ENCODE measurements at places on chromosomes 4 and X.
A peak's percentile ranks its signal among the peaks of the same experiment; 100 is the strongest.

DNA sequence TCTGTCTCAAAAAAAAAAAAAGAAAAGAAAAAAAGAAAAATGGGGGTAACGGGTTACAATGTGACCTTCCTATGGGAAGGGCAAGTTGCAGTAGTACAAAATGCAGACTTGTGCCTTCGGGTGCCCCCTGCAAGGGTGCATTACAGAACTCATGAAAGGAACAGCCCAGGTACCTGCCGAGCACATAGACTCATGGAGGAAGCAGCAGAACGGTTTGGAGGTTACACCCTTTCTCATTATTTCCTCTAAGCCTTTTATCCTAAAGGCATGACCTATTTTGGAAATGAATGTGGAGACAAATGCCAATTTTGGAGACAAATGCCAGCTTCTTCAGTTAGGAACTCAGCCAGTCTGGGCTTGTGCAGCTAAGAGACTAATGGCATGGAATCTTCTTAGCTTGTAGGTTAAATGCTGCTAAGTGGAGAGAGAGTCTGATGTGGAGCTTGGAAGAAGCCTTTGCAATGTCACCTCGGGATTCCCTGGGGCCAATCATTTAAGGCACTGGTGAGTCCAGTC, 44.1 kb upstream of the PRKX start:
- no peak for DNase-seq

GRCh38 chr4:144851948-144852347, 206.0 kb downstream of the HHIP start:
- no peak for DNase-seq

DNA sequence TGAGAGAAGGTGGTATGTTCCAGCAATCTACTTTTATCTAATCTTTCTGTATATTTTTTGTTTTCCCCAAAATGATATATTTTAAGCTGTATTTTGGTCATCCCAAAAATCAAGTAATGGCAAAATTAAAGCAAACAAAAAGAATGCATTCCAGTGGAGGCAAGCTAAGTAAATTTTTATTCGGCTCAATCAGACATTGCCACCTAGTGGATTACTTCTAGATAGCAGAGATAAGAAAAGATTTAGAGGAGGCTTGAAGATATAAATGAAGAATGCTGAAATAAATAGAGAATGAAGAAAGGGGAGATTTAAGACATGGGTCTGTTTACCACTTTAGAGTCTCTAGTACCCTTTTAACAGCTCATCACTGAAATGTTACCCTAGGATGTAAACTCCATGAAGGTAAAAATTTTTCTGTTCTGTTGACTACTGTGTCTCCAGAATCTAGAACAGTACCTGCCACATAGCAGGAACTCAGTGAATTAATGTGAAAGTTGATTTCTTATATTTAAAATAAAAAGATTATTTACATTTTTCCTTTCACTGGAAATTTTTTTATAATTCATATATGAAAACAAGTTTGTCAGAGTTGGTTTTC, 110.9 kb upstream of the ANK2 start:
- no peak for DNase-seq

GRCh38 chr4:153520801-153521329, 54.7 kb downstream of the TMEM131L start:
- DNase-seq, result no peak

- no peak for DNase-seq
Observed at GRCh38 chr4:8854931-8855330, 16.7 kb downstream of the HMX1 start.

GRCh38 chrX:95076449-95076848, 1402.4 kb downstream of the FAM133A start:
- no peak for DNase-seq

- peak; percentile 96 for DNase-seq
Observed at GRCh38 chr4:53377319-53378170, at the start of gene FIP1L1. Gene FIP1L1 (plus strand): TSS chr4:53377641. CDS start chr4:53377839, 198 bp downstream.

GRCh38 chrX:10739426-10739825, 119.0 kb upstream of the MID1 start:
- no peak for DNase-seq

DNA sequence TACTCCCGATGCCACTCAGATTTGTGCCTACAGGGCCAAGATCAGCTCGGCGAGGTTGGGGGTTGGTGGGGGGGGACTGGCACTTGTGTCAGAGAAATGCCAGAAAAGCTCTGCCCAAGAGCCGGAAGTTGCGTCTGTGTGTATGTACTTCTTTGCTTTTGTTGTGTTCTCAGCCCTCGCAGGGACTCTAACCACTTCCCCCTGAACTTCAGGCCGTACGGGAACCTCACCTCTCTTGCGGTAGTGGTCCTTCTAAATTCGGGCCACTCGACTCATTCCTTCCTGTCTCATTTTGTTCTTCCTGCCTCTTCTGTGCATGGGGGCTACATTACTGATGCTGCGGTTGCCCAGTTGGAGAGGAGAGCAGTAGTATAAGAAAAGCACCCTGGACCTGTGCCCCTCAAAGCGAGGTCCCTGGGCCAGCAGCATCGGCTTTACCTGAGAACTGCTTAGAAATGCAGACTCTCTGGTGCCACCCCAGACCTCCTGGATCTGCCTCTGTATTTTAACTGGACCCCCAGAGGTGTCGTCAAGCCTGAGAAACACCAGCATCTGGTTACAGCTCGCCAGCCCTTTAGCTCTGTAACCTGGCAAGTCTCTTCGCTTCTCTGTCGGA, 146.3 kb upstream of the RPS6KA3 start:
- DNase-seq, result peak; percentile 74

- no peak for DNase-seq
Observed at GRCh38 chr4:127138586-127138985, 494.2 kb upstream of the INTU start.

GRCh38 chr4:90792696-90793095, 665.5 kb downstream of the CCSER1 start:
- DNase-seq, result no peak

DNA sequence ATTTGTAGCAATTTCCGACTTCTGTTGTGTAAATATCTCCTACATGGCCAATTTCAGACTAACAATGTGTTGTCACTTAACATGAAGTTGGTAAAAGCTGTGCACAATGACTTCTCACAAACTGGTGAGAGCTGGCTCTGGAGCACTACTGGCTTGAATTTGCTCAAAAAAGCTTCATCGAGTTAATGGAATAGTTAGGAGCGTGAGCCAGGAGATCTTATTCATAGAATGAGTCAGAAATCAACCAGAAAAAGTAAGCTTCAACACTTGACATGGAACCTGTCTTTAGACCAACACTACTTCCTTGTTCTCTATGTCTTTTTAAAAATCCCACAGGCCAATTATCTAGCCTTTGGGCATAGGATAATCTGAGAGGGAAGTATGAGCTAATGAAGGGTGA, 7.9 kb upstream of the CHRDL1 start:
- DNase-seq, result no peak

DNA sequence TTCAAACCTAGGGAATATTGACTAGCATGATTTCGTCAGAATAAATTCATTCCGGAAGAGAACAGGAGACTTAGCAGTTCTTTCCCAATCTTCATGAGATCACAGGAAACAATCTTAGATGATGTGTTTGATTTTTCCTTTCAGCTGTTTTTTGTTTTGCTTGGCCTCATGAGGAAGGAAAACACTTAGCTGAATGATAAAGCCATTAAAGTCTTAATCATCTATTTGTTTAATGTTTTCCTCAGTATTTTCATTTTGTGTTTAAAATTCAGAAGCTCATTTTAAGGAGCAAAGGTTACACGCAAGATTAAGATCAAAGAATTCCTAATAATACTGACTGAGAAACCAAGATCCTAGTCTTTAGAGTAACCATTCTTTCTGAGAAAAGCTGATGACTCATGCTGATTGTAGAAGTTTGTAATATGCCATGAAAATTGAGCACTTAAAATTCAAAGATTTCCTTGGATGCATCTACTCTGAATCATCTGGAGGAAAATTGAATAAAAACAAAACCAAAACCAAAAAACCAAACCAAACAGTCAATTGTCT, 15.4 kb upstream of the TBC1D19 start:
- DNase-seq, result no peak

- DNase-seq, result no peak
Observed at GRCh38 chr4:168623484-168623883, 126.6 kb downstream of the PALLD start.

DNA sequence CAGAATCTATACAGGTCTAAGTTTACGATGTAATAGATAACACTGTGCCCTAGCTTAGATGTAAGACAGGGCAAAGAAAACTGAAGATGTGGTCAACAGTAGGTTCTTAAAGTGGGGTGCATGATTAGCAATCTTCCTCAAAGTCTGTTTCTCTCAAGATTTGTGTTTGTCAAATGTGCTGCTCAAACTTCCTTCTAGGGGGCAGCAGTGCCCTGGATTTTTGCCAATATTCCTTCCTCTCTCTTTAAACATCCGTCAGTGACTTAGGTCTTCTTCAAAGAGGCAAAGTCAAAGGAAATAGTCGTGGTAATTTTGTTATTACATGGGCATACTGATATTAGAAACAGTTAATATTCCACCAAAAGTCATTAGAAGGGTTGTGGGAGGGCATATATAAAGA, 4.2 kb upstream of the PDHA2 start:
- no peak for DNase-seq

DNA sequence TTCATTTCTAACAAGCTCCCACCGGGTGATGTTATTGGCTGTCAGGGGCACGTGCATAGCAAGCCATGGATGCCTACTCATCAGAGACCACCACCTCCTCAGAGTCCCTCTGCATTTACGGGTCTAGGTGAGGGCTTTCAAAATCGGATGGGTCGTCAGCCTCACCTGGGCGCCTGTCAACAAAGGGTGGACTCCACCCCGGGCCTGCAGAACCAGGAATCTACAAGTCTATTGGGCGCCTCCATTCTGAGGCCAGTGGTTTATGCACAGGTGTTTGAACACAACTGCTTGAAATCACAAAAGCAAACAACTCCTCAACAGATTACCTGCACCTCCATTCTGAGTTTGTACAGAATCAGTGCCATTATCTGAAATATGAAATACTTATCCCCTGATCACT, 318.9 kb downstream of the PTTG2 start:
- no peak for DNase-seq

DNA sequence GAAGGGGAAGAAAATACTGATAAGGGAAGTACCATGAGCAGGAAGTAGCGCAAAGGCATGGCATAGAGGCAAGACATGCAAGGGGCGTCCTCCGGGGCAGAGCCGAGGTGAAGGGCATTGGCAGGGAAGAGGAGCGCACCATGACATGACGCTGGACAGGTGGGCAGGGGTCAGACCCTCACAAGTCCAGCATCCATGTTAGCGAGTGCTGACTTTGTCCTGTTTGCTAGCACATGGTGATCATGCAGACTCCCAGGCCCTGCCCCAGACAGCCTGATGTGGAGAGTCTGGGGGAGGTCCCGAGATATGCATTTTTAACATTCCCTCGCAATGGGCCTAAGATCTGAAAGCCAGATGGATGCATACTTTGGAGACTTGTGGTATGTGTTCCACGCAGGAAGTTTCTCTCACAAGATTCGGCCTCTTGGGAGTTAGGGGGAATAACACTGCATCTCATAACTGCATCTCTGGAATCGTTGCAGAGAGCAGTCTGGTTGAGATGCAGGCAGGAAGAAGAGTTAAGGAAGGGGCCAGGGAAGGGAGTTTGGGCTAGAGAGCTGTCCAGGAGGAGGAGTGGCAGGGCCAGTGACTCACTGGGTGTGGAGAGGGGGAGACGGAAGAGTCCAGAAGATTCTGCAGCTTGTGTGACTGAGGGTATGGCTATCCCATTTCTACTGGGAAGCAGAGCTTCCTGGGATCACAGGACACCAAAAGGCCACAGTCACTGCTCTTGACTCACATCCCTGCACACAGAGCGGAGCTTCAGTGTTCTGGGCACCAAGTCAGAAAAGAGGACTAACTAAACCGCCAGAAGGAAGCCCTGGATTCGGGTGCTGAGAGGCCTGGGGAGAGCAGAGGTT, 59.7 kb downstream of the FAM184B start:
- no peak for DNase-seq

- DNase-seq, result no peak
Observed at GRCh38 chr4:47484168-47484567, 907 bp upstream of the ATP10D start.

DNA sequence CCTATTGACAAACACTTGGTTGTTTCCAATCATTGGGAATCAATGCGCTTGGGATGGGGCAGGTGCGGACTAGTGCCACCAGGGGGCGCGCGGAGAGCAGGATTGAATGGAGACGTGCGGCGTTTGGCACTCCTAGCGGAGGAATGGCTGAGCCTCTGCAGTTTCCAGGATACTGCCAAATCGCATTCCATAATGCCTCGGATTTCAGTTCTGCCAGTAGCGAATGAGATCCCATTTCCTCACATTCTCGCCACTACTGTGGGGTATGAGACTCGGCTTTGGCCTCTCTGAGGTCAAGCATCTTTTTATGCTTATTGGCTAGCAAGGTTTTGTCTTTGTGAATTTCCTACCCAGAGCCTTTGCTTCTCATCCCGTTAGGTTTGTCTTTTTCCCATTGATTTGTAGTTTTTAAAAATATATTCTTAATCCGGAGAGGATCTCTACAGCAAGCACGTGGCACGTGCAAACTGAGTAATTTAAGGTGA, 28.7 kb downstream of the CLDN34 start:
- peak; percentile 72 for DNase-seq

DNA sequence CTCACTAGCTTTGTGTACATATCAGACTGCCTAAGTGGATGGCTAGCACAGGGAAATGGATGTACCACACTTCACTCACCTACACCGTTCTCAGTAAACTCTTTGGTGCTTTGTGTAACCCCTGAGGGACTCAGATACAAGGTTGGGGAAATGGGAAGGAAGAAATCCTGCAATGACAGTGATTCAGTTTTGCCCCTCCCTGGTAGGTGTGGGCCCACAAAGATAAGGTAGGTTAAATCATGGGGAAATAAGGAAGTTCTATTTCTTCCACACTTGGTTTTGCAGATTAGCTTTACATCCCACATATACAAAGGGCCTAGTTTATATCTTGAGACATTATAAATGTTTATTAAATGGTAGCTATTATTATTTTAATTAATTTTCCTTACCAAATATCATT, 197.6 kb upstream of the SPANXN4 start:
- DNase-seq, result no peak

DNA sequence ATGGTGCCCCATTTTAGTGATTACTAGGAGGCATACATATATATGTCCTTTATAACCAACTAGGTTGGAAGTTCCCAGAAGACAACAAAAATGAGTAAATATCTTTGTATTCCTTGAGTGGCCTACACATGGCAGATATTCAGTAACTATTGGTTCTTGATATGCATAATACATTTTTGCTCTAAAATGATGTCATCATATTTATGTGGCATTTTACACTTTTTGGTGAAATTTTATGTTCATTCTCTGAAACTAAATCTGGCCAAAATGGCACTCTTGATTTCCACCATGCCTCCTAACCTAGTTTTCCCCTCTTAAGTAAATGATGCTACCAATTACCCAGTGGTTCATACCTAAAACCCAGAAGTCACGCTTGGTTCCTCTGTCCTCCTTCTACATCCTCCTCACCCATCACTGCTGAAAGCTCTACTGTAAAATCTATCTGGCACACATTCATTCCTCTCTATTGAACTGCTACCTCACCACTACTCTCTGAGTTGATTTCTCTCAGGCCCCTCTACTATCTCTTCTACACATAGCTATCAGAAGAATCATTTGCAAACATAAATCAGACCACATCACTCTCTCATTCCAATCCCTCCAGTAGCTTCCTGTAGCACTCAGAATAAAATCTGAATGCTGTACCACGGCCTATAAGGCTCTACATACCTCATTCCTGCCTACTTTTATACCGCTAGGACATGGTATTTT, 13.4 kb downstream of the SLC10A7 start:
- no peak for DNase-seq
